ENCODE measurements at places on chromosomes 2 and 18. TPM values are rescaled to one million over a fixed set of nuclear protein-coding genes. Genes with fewer than 3 reads are reported as not detected.

The WNT6 gene
- polyA plus RNA-seq: not detected

The MYCN gene
- 0.60 TPM for polyA plus RNA-seq

The PRSS56 gene
- polyA plus RNA-seq: not detected

The MEIS1 gene
- 2.8 TPM for polyA plus RNA-seq

The IL1F10 gene
- not detected for polyA plus RNA-seq

The PLCD4 gene
- not detected for polyA plus RNA-seq

The FBXO36 gene
- polyA plus RNA-seq: 0.92 TPM

The HRH4 gene
- 0.01 TPM for polyA plus RNA-seq

The MDH1B gene
- polyA plus RNA-seq: not detected

- no peak overlapping the region for H3K4me3 ChIP-seq
- H3K27me3 ChIP-seq: no peaks in the 10 kb centered on the region
- DNase-seq: no peak
These were observed 88.0 kb downstream of the SOCS6 start for GRCh38 chr18:70376914-70377258.

GRCh38 chr2:240255811-240256703, 115.6 kb upstream of the OTOS start:
- no peaks in the 10 kb centered on the region for H3K27me3 ChIP-seq
- DNase-seq: no peak
- no peak overlapping the region for H3K27ac ChIP-seq
- peaks cover 28% of the 10 kb centered on the region for H3K4me1 ChIP-seq
- no peak overlapping the region for H3K4me3 ChIP-seq
- no peaks in the 10 kb centered on the region for H3K36me3 ChIP-seq

- DNase-seq: no peak
- H3K4me3 ChIP-seq: no peak overlapping the region
- peaks cover 29% of the 10 kb centered on the region for H3K4me1 ChIP-seq
- H3K36me3 ChIP-seq: no peaks in the 10 kb centered on the region
These were observed 65.2 kb upstream of the FIGN start for GRCh38 chr2:163800951-163801381.

- peak overlapping the region; percentile 60 for H3K4me3 ChIP-seq
- no peaks in the 10 kb centered on the region for H3K36me3 ChIP-seq
- peak overlapping the region; percentile 93 for H3K27ac ChIP-seq
These were observed 1.2 kb downstream of the CNOT9 start for GRCh38 chr2:218569661-218570500.

DNA sequence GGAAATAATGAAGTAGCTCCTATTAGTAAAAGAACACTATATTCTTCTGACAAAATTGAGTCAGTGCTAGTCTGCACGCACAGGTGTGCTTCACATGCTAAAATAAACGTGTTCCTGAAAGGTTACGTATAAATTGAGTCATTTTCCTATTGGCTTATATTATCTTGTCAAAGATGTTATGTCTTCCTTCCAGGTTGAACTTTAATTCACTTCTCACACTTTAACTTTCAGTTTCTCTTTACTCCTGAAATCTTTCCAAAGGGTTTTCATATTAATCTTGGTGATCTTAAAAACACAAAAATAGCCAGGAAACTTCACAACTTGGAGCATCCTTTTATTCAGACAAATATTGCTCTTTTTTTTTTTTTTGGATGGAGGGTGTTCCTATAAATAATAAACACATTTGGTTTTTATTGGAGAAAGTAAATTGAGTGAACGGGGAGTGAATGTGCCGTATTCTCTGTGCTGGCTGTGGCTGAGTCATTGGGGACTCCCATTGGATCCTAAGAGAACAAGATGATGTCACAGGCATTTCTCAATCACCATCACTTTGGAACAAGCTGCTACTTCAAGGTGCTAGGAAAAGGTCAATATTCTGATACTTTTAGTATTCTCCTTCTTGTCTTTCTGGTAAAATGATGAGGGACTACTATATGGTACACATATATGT, 150.2 kb upstream of the SPATS2L start:
- peak overlapping the region; percentile 22 for H3K4me3 ChIP-seq
- no peak for DNase-seq
- H3K27me3 ChIP-seq: no peaks in the 10 kb centered on the region

GRCh38 chr18:5542515-5543035, 1.2 kb downstream of the EPB41L3 start:
- peak; percentile 73 for DNase-seq
- peak overlapping the region; percentile 89 for H3K27ac ChIP-seq
- no peaks in the 10 kb centered on the region for H3K36me3 ChIP-seq

GRCh38 chr2:222052934-222053367, 245.8 kb downstream of the PAX3 start:
- DNase-seq: no peak
- no peak overlapping the region for H3K27ac ChIP-seq
- no peak overlapping the region for H3K4me3 ChIP-seq

- no peaks in the 10 kb centered on the region for H3K36me3 ChIP-seq
- H3K27me3 ChIP-seq: no peaks in the 10 kb centered on the region
- DNase-seq: no peak
- no peak overlapping the region for H3K27ac ChIP-seq
- H3K4me1 ChIP-seq: no peaks in the 10 kb centered on the region
These were observed 122.9 kb upstream of the SOX11 start for GRCh38 chr2:5569256-5569655.

GRCh38 chr2:114061566-114062098, 171.7 kb downstream of the ACTR3 start:
- H3K27ac ChIP-seq: no peak overlapping the region
- H3K4me3 ChIP-seq: no peak overlapping the region
- no peak for DNase-seq
- H3K27me3 ChIP-seq: no peaks in the 10 kb centered on the region
- no peaks in the 10 kb centered on the region for H3K36me3 ChIP-seq

DNA sequence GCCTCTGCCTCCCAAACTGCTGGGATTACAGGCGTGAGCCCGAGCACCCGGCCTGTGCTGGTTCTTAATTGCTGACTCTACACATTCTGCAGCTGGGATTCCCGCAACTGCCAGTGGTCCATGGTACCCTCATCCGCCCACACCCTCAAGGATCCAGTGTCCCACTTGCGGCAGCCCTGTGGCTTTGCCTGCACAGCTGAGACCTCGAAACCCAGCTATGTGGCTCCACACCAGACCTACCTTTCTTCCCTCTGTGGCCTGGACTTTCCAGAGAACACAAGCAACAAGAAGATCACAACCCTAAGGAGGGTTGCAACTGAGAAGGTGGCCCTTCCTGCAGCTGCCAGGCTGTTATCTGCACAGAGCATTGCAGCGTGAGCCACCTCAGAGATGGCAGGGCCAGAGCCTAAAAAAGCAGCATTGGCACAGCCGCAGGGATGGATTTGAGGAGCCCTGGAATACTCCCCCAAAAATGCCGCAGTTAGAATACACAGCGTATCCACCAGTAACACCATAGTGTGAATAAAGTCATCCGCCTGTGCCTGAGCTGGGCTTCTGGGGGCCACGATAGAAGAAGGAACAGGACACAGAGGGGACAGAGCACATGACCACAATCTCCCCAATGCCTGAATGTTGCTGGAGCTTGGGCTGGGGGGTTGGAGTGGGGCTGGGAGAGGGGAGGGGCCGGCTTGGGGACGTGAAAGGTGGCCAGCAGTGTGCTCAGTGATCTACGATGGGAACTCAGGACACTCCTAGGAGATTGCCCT, 1.9 kb downstream of the GPR55 start:
- no peaks in the 10 kb centered on the region for H3K36me3 ChIP-seq
- H3K4me1 ChIP-seq: no peaks in the 10 kb centered on the region
- peak; percentile 52 for DNase-seq
- no peak overlapping the region for H3K4me3 ChIP-seq

DNA sequence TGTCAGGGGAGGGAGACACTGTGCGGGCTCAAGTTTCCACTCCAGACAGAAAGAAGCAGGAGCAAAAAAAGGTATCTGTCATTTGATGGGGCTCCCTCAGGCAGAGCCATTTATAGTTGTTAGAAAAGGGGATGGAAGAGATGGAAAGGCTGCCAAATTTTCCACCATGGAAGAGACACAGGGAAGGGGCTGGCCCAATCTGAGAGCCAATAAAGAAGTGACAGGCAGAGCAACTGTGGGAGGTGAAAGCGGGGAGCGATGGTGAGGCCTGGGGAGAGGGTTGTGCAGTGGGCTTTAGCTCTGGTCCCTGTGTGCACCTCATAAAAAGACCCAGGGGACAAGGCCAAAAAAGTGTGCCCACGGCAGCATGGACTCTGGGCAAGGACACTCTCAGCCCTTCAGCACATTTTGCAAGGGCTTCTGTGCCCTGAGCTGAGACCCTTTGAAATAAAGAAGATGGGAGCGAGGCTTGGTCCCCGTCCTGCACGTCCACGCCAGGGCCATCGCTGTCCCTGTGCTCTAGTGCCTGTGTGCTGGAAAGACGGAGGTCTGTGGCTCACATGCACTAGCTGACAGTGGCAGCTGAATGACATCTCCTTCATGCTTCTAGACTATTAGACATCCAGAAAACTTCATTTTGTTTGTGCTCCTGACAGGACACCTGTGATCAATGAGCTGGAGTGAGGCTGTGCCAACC, 456.7 kb upstream of the HS6ST1 start:
- DNase-seq: peak; percentile 25
- no peak overlapping the region for H3K4me3 ChIP-seq
- no peaks in the 10 kb centered on the region for H3K27me3 ChIP-seq
- H3K36me3 ChIP-seq: no peaks in the 10 kb centered on the region

- H3K36me3 ChIP-seq: no peaks in the 10 kb centered on the region
- H3K27me3 ChIP-seq: peaks cover 8% of the 10 kb centered on the region
- no peak overlapping the region for H3K27ac ChIP-seq
- H3K4me3 ChIP-seq: no peak overlapping the region
- no peak for DNase-seq
These were observed 12.2 kb downstream of the EVX2 start for GRCh38 chr2:176071330-176072291.

GRCh38 chr2:201448061-201448460, 3.2 kb downstream of the TRAK2 start:
- no peak for DNase-seq
- peaks cover 29% of the 10 kb centered on the region for H3K4me1 ChIP-seq
- no peaks in the 10 kb centered on the region for H3K27me3 ChIP-seq
- no peak overlapping the region for H3K4me3 ChIP-seq
- no peak overlapping the region for H3K27ac ChIP-seq

GRCh38 chr2:33484042-33484621, 7.7 kb downstream of the RASGRP3 start:
- H3K4me1 ChIP-seq: no peaks in the 10 kb centered on the region
- DNase-seq: no peak
- no peaks in the 10 kb centered on the region for H3K36me3 ChIP-seq
- H3K27ac ChIP-seq: no peak overlapping the region
- H3K4me3 ChIP-seq: no peak overlapping the region

DNA sequence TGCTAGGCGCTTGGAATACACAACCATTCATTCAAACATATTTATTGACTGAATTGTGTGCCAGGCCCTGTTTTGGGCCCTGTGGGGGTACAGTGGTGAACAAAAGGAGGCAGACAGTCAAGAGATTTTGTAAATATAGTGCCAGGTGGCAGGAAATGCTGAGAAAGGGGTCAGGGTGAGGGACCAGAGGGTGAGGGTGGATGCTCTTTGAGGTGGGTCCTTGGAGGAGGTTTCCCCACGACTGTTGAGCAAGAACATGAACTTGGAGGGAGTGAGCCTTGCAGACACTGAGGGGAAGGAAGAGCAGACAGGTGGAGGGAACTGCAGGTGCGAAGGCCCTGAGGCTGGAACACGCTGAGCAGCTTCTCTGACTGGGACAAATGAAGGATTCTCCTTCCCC, 40.7 kb downstream of the ODC1 start:
- no peaks in the 10 kb centered on the region for H3K27me3 ChIP-seq
- peak overlapping the region; percentile 92 for H3K27ac ChIP-seq
- H3K36me3 ChIP-seq: no peaks in the 10 kb centered on the region
- H3K4me1 ChIP-seq: peaks cover 63% of the 10 kb centered on the region
- no peak overlapping the region for H3K4me3 ChIP-seq
- no peak for DNase-seq

GRCh38 chr2:85887566-85888019, 1.2 kb downstream of the ST3GAL5 start:
- H3K36me3 ChIP-seq: no peaks in the 10 kb centered on the region
- peak overlapping the region; percentile 84 for H3K27ac ChIP-seq
- peak; percentile 86 for DNase-seq
- H3K4me3 ChIP-seq: peak overlapping the region; percentile 56
